PC-9 (cell line): ENCODE measurements at places on chromosomes 6 and 20. TPM values are rescaled to one million over a fixed set of nuclear protein-coding genes. Genes with fewer than 3 reads are reported as not detected.

DNA sequence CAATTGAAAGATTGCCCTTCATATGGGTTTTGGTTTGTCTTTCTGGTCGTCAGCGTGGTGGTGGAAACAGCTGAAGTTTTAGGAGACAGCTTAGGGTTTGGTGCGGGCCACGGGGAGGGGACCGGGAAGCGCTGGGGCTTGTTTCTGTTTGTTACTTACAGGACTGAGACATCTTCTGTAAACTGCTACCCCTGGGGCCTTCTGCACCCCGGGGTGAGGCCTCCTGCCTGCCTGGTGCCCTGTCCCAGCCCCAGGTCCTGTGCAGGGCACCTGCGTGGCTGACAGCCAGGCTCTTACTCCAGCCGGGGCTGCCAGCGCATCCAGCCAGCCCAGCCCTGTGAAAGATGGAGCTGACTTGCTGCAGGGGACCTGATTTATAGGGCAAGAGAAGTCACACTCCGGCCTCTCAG is 22.8 kb downstream of the NPEPL1 start:
- H3K27ac ChIP-seq: no peak overlapping the region
- H3K27me3 ChIP-seq: peaks cover 22% of the 10 kb centered on the region; the same call in 1 of the 2 replicates
- no peaks in the 10 kb centered on the region for H3K4me1 ChIP-seq
- H3K4me3 ChIP-seq: no peak overlapping the region
- H3K36me3 ChIP-seq: no peaks in the 10 kb centered on the region

- H3K27ac ChIP-seq: no peak overlapping the region
- no peak for DNase-seq
- H3K4me3 ChIP-seq: no peak overlapping the region
- H3K36me3 ChIP-seq: no peaks in the 10 kb centered on the region
Measured at GRCh38 chr20:57335392-57335791, 5.8 kb downstream of the SPO11 start.

- H3K27ac ChIP-seq: no peak overlapping the region
- no peaks in the 10 kb centered on the region for H3K27me3 ChIP-seq
- no peaks in the 10 kb centered on the region for H3K36me3 ChIP-seq
- no peaks in the 10 kb centered on the region for H3K4me1 ChIP-seq
- no peak overlapping the region for H3K4me3 ChIP-seq
- DNase-seq: no peak
Measured at GRCh38 chr6:127533011-127533410, 13.9 kb upstream of the MTCL3 start.

- H3K4me1 ChIP-seq: no peaks in the 10 kb centered on the region
- no peaks in the 10 kb centered on the region for H3K27me3 ChIP-seq
- DNase-seq: no peak
- H3K27ac ChIP-seq: no peak overlapping the region
Measured at GRCh38 chr6:111864138-111865048, 8.9 kb downstream of the FYN start.

DNA sequence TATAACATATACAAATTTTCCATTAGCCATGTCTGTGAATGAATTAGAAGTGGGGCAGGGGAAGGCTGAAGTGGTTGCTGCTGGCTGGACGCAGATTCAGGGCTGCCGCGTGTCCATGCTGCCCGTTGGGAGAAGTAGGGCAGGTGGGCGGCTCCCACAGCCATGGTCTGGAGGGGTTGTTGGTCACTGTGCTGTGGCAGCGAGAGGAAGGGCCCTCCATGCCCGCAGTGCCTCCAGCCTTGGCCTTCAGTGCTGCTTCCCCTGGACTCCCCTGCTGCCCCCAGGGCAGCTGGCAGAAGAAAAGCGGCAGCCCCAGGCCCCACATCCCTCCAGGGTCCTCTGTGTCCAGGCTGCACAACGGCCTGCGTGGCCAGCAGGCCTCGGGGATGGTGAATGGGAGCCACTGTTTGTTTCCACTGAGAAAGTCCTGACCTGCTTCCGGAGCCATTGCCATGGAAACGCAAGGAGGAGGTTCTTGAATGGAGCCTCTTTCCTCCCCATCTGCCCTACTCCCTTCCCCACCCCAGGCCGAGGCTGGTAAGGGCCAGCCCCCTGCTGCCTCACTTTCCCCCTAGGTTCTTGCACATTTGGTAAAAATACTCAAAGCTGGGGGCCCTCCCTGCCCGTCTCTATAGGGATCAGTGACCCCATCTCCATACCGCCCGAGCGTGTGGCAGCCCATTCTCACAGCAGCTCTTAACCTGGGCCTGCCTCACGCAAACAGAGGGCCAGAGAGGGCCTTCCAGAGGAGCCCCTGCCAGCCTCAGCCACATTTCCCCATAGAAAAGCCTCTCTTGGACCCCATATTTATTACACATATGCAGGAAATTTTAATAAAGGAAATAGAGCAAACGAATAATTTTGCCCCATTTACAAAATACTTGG is 113.3 kb downstream of the SASH1 start:
- no peak overlapping the region for H3K27ac ChIP-seq
- no peak overlapping the region for H3K4me3 ChIP-seq
- H3K36me3 ChIP-seq: no peaks in the 10 kb centered on the region
- no peak for DNase-seq
- H3K27me3 ChIP-seq: no peaks in the 10 kb centered on the region

GRCh38 chr20:10321138-10321717 is 102.6 kb downstream of the SNAP25 start:
- H3K27ac ChIP-seq: peak overlapping the region; percentile 35
- DNase-seq: no peak
- H3K27me3 ChIP-seq: no peaks in the 10 kb centered on the region
- H3K4me1 ChIP-seq: peaks cover 25% of the 10 kb centered on the region
- no peak overlapping the region for H3K4me3 ChIP-seq

GRCh38 chr20:40241596-40242343 is 447.3 kb downstream of the MAFB start:
- H3K27me3 ChIP-seq: peaks cover 58% of the 10 kb centered on the region
- no peak overlapping the region for H3K4me3 ChIP-seq
- no peak for DNase-seq
- H3K4me1 ChIP-seq: no peaks in the 10 kb centered on the region
- H3K36me3 ChIP-seq: no peaks in the 10 kb centered on the region
- H3K27ac ChIP-seq: no peak overlapping the region

- H3K27me3 ChIP-seq: no peaks in the 10 kb centered on the region
- no peak for DNase-seq
- H3K36me3 ChIP-seq: 0 out of 2 replicates have a peak, but pooled peaks cover 3% of the 10 kb centered on the region
- H3K4me1 ChIP-seq: no peaks in the 10 kb centered on the region
Measured at GRCh38 chr20:3193806-3194616, 10.5 kb downstream of the DDRGK1 start.

GRCh38 chr20:33569802-33570391 is 80.0 kb downstream of the CBFA2T2 start:
- no peak overlapping the region for H3K4me3 ChIP-seq
- no peaks in the 10 kb centered on the region for H3K36me3 ChIP-seq
- DNase-seq: no peak
- no peaks in the 10 kb centered on the region for H3K27me3 ChIP-seq
- H3K4me1 ChIP-seq: no peaks in the 10 kb centered on the region

- peak; percentile 53 for DNase-seq
- no peak overlapping the region for H3K27ac ChIP-seq
- H3K4me3 ChIP-seq: no peak overlapping the region
- H3K27me3 ChIP-seq: peaks cover 60% of the 10 kb centered on the region
- H3K4me1 ChIP-seq: no peaks in the 10 kb centered on the region
Measured at GRCh38 chr20:53216856-53217576, 244.9 kb downstream of the TSHZ2 start.

DNA sequence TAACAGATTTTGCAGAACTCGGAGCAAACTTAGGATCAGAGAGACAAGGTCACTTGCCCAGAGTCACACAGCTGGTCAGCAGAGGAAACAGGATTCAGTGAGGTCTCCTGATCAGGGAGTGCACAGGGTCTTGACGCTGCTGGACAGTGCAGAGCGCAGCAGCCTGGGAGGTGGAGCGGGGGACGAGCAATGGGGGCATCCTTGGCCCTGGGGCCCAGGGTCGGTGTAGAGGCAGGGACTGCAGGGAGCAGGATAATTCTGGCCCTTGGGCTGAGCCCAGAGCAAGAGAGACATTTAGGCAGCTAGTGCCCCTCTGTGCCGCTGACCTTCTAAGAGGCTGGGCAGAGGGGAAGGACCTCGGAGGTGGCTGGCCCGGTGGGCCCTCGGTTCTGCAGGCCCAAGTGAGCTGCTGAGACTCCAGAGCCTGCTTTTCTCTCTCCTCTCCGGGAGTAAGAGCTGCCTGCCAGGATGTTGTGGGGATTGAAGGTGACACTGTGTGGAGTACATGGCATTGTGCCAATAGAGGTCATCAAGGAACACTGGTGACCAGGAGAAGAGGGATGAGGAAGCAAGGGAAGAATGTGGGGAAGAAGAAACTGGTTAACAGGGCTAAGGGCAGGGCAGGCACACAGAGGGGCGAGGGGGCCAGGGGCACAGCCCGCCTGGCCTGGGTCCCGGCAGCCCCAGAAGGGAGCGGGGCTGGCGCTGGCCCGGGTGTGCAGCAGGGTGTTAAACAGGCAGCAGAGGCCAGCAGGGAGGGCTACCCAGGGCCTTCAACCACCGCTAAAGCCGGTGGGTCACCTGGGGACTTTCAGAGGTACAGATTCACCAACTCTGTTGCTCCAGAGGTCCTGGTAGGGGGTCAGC is 122.0 kb downstream of the AGPAT4 start:
- H3K4me1 ChIP-seq: no peaks in the 10 kb centered on the region
- H3K27me3 ChIP-seq: peaks cover 87% of the 10 kb centered on the region
- no peaks in the 10 kb centered on the region for H3K36me3 ChIP-seq
- DNase-seq: no peak

- no peaks in the 10 kb centered on the region for H3K36me3 ChIP-seq
- no peak overlapping the region for H3K4me3 ChIP-seq
- H3K4me1 ChIP-seq: peaks cover 23% of the 10 kb centered on the region
Measured at GRCh38 chr6:3176562-3177355, 19.4 kb upstream of the TUBB2A start.

DNA sequence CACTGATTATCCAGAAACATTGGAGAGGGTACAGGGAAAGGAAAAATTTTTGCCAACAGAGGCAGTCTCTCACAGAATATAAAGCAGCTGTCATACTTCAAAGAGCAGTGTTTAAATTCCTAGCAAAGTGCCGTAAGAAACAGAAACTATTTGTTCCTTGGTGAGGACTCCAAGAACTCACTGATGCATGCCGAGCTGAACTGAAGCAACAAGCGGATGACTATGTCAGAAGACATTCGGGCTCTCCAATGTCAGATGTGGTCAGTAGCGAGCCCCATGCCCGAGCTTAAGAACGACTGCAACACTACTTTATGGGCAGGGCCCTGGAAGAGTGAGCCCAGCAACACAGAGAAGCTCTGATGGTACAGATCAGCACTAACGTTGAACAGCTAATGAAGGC is 54.7 kb downstream of the OR2B6 start:
- H3K36me3 ChIP-seq: no peaks in the 10 kb centered on the region
- H3K4me1 ChIP-seq: no peaks in the 10 kb centered on the region
- H3K4me3 ChIP-seq: no peak overlapping the region
- no peak for DNase-seq

- DNase-seq: no peak
- no peak overlapping the region for H3K4me3 ChIP-seq
- H3K27me3 ChIP-seq: no peaks in the 10 kb centered on the region
- no peaks in the 10 kb centered on the region for H3K36me3 ChIP-seq
Measured at GRCh38 chr6:157263881-157264397, 59.4 kb downstream of the TMEM242 start.

- DNase-seq: no peak
- H3K4me1 ChIP-seq: no peaks in the 10 kb centered on the region
- no peaks in the 10 kb centered on the region for H3K36me3 ChIP-seq
- H3K27ac ChIP-seq: no peak overlapping the region
- no peak overlapping the region for H3K4me3 ChIP-seq
Measured at GRCh38 chr6:169391473-169392071, 137.9 kb upstream of the THBS2 start.

DNA sequence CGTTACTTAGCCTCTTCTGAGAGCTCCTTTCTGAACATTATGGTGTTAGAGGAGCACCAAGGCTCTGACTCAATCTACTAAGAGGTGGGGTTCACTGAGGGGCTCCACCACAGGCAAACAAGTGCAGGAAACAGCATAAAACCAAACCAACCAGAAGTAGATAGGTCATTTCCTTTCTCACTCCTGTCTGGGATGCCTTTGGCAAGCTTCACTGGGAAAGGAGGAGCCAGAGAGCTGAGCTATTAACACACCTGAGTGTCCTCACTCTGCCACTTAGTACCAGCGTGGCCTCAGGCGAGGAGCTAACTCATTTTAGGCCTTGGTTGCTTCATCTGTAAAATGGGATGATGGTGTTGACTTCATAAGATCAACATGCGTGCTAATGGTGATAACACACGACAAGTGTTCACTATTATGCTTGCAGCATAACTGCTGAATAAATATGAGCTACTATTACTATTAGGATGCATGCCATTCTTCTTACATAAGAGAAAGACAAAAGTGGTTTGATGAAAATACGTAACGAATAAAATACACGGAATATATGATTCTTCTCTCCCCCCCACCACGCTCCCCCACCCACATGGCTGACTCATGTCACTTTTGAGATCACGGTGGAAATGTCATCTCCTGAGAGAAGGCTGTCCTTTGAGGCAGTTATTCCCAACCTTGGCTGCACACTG is 185.4 kb downstream of the BCAS1 start:
- peaks cover 37% of the 10 kb centered on the region for H3K4me1 ChIP-seq
- H3K4me3 ChIP-seq: no peak overlapping the region
- DNase-seq: peak; percentile 62
- H3K36me3 ChIP-seq: no peaks in the 10 kb centered on the region
- H3K27ac ChIP-seq: peak overlapping the region; percentile 15; the same call in 1 of the 2 replicates
- no peaks in the 10 kb centered on the region for H3K27me3 ChIP-seq

- H3K27ac ChIP-seq: no peak overlapping the region
- peaks cover 14% of the 10 kb centered on the region for H3K4me1 ChIP-seq
- no peak for DNase-seq
- no peaks in the 10 kb centered on the region for H3K27me3 ChIP-seq
- no peak overlapping the region for H3K4me3 ChIP-seq
Measured at GRCh38 chr6:11668455-11668854, 110.1 kb downstream of the ADTRP start.

DNA sequence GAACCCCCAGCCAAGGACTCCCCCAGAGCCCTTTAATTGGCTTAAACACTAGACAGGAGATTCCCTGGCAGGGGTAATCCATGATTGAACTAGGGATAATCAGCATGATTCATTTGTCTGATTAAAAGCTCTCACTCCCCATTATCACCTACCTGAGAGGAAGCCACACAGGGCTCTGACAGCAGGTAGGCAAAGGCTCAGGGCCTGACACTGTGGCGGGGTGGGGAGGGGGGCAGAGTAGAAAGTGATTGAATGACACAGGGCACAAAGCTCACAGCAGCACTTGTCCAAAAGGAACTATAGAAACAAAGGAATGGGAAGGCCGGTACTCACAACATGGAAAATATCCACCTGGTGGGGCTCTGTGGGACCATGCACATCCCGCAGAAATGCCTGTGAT is 231.6 kb downstream of the MAFB start:
- no peaks in the 10 kb centered on the region for H3K27me3 ChIP-seq
- no peak overlapping the region for H3K27ac ChIP-seq
- no peak for DNase-seq
- no peaks in the 10 kb centered on the region for H3K36me3 ChIP-seq

The SUMO4 gene
- 1.8 TPM in 2 replicates for total RNA-seq

The C20orf141 gene
- not detected in 2 replicates for total RNA-seq

The FAM229B gene
- total RNA-seq: 12.3 and 16.3 TPM in 2 replicates

The STMND1 gene
- total RNA-seq: 0.26 TPM in 1 of 2 replicates, not detected in the other

The SEMG1 gene
- total RNA-seq: not detected in 2 replicates

The MCHR2 gene
- not detected in 2 replicates for total RNA-seq

The OR2H2 gene
- total RNA-seq: not detected in 2 replicates

The VGLL2 gene
- total RNA-seq: not detected in 2 replicates

The MLN gene
- total RNA-seq: not detected in 2 replicates

The TBXT gene
- not detected in 2 replicates for total RNA-seq

The ADGRF4 gene
- 4.5 and 5.2 TPM in 2 replicates for total RNA-seq
